ENCODE measurements at places on chromosomes 1 and 21.

- DNase-seq: no peak
Observed at GRCh38 chr1:23592209-23592892, 33.0 kb upstream of the ID3 start.

- peak; percentile 6 for DNase-seq
Observed at GRCh38 chr1:29538586-29538985, 302.3 kb downstream of the PTPRU start.

DNA sequence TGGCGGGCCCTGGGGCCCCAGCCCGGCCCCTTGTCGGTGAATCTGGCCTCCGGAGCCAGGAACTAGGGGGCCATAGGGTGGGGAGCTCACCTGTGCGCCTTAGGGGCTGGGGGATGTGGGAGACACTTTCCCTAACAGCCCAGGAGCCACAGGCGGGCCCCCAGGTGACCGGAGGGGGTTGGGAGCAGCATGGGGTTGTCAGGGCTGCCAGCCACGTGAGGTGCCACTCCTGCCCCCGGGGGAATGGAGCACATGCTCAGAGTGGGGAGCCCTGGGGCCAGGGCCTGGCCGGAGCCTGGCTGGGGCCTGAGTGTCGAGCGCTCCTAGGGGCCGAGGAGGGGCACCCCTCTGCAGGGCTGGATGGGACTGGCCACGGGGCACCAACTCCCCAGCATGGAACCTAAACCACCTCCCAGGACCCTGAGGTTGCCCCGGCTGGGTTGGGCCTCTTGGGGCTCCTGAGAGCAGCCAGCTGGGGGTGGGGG is 19.9 kb downstream of the PRXL2B start:
- no peak for DNase-seq

- no peak for DNase-seq
Observed at GRCh38 chr1:62436039-62436465, 797 bp upstream of the USP1 start.

GRCh38 chr1:47532921-47533792 is 95.3 kb downstream of the FOXD2 start:
- peak; percentile 87 for DNase-seq

DNA sequence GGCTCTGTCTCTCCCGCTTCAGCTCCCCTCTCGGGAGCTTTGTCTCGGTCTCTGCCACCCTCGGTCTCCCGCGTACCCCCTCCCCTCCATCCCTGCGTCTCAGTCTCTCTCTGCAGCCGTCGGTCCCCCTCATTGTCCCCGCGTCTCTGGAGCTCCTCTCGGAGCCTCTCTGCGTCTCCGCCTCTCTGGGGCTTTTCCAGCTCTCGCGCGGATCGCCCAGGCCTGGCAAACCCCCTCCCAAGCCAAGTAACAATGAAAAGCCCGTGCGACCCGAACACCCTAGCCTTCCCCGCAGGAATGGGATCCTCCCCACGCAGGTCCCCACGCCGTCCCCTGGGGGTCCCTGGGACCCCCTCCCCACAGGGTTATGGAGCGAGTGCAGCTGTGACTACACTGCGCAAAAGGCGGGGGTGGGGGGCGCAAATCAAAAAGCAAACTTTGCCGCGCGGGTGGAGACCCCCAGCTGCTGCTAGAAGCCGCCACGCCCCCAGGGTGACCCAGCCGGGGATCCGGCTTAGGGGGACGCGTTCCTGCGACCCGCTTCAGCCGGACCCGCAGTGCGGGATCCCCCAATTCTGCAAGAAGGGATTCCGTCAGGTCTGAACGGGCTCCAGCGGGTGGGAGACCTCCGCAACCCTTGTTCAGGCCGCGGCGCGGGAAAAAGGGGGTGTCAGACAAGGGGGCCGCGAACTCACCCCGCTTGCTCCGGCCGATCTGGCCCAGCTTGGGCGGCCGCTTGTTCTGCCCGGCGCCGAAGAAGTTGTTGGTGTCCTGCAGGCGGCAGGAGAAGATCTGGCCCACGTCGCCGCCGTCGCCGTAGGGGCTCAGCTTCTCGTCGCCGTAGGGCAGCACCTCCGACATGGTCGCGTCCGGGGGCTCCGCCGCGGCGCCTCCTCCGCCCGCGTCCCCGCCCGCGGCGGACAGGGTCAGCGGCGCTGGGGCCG is 1.2 kb downstream of the CAMK2N1 start:
- no peak for DNase-seq

Data from femur (tissue), 1 donor.